ENCODE measurements at places on chromosomes 1 and 21.

GRCh38 chr1:87512431-87512830, 183.8 kb downstream of the LMO4 start:
- no peak for DNase-seq

GRCh38 chr1:214525535-214526019, 25.8 kb downstream of the PTPN14 start:
- no peak for DNase-seq

GRCh38 chr1:12505231-12505630, 112.8 kb downstream of the DHRS3 start:
- DNase-seq = no peak

DNA sequence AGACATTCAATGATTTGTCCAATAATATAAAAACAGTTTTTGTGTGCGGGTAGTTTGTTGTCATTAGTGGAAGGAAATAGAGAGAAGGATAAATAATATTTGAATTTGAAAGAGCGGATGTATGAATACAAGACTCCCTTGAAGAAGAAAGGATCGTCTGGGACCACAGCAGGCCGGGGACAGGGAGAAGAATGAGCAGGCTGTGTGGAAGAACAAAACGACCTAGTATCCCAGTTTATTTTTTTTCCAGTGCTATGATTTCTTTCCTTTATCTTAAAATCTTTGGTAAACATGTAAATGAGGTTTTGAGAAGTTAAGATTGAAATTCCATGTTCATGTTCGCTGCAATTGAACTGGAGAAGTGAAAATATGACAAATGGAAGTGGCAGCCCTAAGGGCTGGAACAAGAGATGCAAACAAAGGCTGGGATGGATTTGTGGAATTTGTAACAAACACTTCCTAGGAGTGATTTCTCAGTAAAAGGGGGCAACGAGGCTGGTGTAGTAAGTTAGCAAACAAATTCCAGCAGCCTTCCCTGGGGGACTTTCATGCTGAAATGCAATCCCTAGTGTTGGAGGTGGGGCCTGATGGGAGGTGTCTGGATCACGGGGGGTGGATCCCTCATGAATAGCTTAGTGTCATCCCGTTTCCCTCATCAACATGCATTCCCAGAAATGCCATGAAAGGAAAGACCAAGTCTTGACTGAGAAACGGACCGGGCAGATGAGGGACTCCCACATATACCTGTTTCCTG, 10.2 kb upstream of the IFI16 start:
- DNase-seq = no peak

GRCh38 chr1:110746644-110747259, 72.0 kb upstream of the KCNA3 start:
- DNase-seq = peak; percentile 21

DNA sequence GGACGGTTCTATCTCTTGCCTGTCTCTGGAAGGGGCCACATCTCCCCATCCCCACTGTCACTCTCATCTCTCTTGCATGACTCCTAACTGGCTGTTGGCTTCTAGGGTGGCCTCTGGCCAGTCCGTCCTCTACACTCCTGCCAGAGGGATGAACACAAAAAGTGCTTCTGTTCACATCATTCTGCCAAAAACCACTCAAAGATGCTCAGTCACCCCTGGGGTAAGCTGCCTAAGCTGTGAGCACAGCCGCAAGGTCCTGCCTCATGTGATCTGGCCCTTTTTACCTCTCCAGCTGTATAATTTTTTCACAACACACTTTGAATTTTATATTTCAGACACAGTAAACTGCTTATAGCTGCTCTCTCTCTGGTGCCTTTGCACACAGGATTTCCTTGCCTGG, 97.6 kb upstream of the CD34 start:
- no peak for DNase-seq

- no peak for DNase-seq
Measured at GRCh38 chr1:7584643-7585042, 186.5 kb upstream of the VAMP3 start.

- no peak for DNase-seq
Measured at GRCh38 chr21:26140164-26140579, 30.4 kb downstream of the APP start.

DNA sequence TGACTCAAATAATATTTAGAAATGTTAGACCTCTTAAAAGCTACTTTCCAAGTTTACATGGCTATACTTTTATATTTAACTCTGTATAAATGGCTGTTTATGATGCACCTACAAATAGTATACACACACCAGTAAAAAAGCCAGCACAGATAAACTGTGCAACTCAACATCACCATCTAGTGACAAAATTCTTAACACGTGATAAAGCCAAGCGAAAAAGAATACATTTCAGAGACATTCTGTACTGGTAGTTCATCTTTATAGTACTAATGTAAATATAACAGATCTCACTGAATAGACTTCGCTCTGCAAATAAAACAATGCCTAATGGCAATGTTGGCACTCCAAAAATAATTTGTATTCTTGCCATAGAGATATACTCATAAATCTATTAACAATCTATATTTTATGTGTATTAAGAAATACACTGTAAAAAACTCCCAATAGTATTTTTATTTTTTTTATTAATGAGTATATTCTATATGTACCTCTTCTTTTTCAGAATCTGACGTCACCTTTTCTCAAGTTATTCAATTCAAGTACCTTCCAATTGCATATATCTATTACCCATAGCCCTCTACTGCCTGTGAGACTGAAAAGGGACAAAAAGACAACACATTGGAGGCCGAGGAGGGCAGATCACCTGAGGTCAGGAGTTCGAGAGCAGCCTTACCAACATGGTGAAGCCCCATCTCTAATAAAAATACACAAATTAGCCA, 100.2 kb downstream of the DPYD start:
- no peak for DNase-seq

GRCh38 chr1:83999316-83999819, 436 bp upstream of the TTLL7 start:
- no peak for DNase-seq

GRCh38 chr1:148166558-148167492, 14.7 kb upstream of the NBPF11 start:
- no peak for DNase-seq

DNA sequence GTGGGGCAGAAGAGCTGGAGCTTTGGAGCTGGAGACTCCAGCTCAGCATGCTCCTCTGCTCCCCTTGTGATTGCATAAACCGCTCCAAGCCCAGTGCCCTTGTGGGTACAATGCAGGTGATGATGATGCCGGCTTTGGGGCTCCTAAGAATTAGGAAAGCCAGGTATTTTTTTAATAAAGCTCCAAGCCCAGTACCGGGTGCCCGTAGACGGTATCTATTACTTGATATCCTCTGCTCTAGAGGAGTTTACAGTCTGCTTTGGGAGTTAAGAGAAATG, 27.2 kb downstream of the TENT5C start:
- DNase-seq = no peak

Data from activated CD8-positive, alpha-beta memory T cell treated with anti-CD3 and anti-CD28 coated beads for 4 hours (primary cell).